ENCODE measurements at places on chromosomes 3 and 15.

DNA sequence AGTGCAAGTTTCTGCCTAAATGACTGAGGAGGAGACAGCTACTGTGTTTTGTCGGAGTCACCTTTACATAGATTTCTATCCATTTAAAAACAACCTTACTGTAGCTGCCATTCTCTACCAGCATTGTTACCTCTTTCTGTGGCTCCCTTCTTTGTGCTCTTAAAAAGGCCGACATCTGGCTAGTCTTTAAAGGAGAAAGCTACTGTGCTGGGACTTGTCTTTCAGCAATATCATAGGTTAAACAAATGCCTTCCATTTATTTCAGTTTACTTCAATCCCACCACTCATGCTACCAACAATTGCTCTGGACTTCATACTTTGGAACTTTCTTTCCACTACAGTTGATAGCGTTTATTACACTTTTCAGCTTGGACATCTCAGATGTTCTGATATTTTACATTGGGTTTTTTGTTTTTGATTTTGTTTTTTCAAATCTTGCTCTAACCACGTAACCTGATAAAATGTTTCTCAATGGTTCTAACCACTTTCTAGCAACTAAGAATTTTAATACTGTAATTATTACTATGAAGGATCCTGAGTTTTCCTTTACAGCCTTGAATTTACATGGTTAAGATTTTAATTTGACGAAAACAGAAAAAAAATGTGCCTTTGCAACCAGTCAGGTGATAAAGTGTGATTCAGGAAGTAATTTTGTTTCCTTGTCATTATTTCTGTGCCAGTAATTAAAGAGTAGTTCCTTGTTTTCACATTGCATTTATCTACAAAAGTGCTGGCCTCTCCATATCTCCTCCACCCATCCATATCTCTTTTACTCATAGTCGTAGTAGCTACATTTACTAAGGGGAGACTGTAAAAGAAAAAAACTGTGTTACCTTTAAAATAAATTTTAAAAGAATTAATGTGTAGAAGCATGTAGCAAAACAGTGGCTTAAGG is 1.3 kb upstream of the CBLB start:
- no peaks in the 10 kb centered on the region for H3K27me3 ChIP-seq
- H3K4me3 ChIP-seq = peak overlapping the region; percentile 72
- H3K4me1 ChIP-seq = peaks cover 25% of the 10 kb centered on the region
- H3K36me3 ChIP-seq = no peaks in the 10 kb centered on the region
- peak overlapping the region; percentile 96 for H3K27ac ChIP-seq

GRCh38 chr3:3129579-3129978 is 2.8 kb downstream of the TRNT1 start:
- H3K36me3 ChIP-seq = peaks cover 23% of the 10 kb centered on the region
- no peak overlapping the region for H3K4me3 ChIP-seq
- no peak overlapping the region for H3K27ac ChIP-seq
- peaks cover 17% of the 10 kb centered on the region for H3K4me1 ChIP-seq

DNA sequence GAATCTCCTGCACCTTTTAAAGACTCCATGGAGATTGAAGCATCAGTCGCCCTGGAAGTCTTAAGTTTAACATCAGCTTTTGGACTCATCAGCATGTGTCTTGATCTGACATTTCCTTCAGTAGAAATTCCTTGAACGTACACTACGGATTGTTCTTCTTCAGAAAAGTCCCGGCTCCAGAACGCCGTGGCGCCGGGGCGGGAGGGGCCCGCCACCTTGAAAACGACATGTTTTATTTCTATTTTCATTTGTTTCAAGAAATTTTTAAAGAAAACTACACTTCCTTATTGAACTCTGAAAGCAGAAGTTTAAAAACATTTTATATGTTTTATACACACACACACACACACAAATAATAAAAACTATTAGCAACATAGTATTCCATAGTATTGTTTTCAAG is 32.6 kb upstream of the RAP2B start:
- H3K4me3 ChIP-seq = no peak overlapping the region
- no peaks in the 10 kb centered on the region for H3K27me3 ChIP-seq
- no peak for DNase-seq
- H3K4me1 ChIP-seq = peaks cover 3% of the 10 kb centered on the region

DNA sequence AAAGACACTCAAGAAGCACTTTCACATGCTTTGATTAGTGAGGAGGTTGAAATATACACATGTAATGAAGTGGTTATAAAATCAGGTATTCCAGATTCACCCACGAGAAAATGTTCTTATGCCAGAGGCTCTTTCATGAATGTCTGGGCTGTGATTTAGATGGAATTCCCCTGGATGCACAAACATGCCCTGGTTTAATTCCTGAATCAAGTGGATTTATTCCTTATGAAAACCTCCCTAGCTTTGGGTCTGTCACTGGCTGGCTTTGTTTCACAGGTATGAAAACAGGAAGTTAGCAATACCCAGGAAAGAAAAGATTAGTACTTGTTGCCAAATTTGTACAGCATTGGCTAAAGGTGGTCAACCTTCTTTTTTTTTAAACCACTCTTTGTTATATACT is 1123.0 kb downstream of the ROBO1 start:
- H3K27me3 ChIP-seq = no peaks in the 10 kb centered on the region
- H3K4me3 ChIP-seq = no peak overlapping the region
- no peaks in the 10 kb centered on the region for H3K36me3 ChIP-seq
- H3K4me1 ChIP-seq = peaks cover 6% of the 10 kb centered on the region
- no peak overlapping the region for H3K27ac ChIP-seq

DNA sequence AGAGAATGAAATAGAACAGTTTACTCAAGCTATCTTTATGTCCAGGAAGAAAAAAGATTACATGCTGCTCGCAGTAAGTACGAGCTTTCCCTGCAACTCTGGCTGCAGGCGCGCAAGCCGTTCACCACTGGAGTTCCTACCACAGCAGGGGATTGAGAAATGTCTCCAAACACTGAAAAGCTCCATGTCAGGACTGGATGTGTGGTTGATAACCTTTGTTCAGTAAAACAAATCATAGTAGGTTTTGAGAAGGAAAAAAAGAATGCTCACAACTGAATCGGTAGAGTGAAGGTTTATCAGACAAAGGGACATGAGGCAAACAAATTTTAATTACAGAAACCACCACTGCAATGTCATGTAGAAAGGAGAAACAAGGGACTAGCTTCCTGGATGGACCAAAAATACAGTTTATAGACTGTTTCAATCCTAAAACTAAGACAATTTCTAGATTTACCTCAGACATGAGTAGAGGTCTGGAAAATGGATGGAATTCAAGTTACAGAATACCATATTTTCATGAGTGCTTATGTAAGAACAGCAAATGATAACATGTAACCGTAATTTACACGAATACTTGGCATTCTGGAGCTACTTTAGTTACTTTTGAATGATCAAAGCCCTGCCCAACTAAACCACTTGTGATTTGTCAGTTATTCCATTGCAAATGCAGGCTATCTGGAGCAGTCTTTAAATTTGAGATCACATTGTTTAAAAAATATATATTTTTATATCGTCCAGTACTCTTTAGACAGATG is 471.1 kb downstream of the SHQ1 start:
- H3K27me3 ChIP-seq = no peaks in the 10 kb centered on the region
- peaks cover 8% of the 10 kb centered on the region for H3K36me3 ChIP-seq
- peaks cover 19% of the 10 kb centered on the region for H3K4me1 ChIP-seq
- H3K27ac ChIP-seq = no peak overlapping the region
- H3K4me3 ChIP-seq = no peak overlapping the region
- DNase-seq = no peak

GRCh38 chr15:36373550-36373949 is 205.9 kb upstream of the CDIN1 start:
- no peaks in the 10 kb centered on the region for H3K36me3 ChIP-seq
- H3K4me3 ChIP-seq = no peak overlapping the region
- H3K27ac ChIP-seq = no peak overlapping the region
- no peaks in the 10 kb centered on the region for H3K27me3 ChIP-seq
- H3K4me1 ChIP-seq = no peaks in the 10 kb centered on the region
- no peak for DNase-seq

GRCh38 chr15:42152196-42152920 is 4.1 kb downstream of the PLA2G4F start:
- H3K4me3 ChIP-seq = no peak overlapping the region
- DNase-seq = peak; percentile 43
- H3K36me3 ChIP-seq = no peaks in the 10 kb centered on the region
- peaks cover 47% of the 10 kb centered on the region for H3K4me1 ChIP-seq
- H3K27me3 ChIP-seq = no peaks in the 10 kb centered on the region

DNA sequence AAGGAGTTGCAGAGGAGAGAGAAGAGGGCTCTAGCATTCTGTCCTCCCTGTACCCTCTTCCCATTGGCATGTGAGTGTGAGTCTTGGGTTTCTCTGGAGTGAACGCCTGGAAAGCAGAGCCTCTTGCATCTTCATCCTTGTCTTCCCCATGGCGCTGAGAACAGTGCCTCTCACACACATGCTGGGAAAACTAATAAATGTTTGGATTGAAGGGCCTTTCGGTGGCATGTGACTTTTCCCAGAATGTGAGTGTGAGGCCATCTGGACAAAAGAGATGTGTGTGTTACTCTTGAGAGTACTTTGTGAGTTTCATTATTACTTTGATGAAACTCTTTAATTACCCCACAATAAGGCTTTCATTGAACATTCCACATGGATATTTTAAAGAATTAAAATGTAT is 122.3 kb downstream of the MITF start:
- peaks cover 12% of the 10 kb centered on the region for H3K4me1 ChIP-seq
- H3K36me3 ChIP-seq = no peaks in the 10 kb centered on the region
- H3K27me3 ChIP-seq = no peaks in the 10 kb centered on the region
- H3K4me3 ChIP-seq = no peak overlapping the region
- no peak overlapping the region for H3K27ac ChIP-seq

DNA sequence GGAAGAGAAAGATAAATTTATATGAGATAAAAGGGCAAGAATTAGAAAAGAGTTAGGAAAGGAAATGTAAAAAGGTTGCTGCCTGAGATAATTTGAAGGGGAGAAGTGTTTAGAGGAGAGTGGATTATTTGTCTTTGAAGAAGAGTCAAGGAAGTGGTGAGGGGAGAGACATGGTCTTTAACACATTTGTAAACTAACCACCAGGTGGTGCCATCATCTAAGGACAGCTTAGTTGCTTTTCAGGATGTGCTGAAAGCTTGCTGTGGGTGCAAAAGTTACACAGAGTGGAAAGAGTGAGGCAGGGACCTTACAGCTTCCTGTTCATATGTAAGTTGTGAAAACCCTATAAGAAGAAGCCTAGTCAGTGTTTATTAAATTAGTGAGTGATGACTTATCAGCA is 114.1 kb upstream of the DNAJC19 start:
- H3K4me1 ChIP-seq = no peaks in the 10 kb centered on the region
- DNase-seq = no peak
- no peak overlapping the region for H3K27ac ChIP-seq
- H3K27me3 ChIP-seq = no peaks in the 10 kb centered on the region
- no peaks in the 10 kb centered on the region for H3K36me3 ChIP-seq

- H3K4me3 ChIP-seq = no peak overlapping the region
- H3K36me3 ChIP-seq = no peaks in the 10 kb centered on the region
- H3K4me1 ChIP-seq = peaks cover 15% of the 10 kb centered on the region
- H3K27ac ChIP-seq = no peak overlapping the region
- DNase-seq = no peak
These were observed 22.5 kb upstream of the VPS8 start for GRCh38 chr3:184789314-184789998.

DNA sequence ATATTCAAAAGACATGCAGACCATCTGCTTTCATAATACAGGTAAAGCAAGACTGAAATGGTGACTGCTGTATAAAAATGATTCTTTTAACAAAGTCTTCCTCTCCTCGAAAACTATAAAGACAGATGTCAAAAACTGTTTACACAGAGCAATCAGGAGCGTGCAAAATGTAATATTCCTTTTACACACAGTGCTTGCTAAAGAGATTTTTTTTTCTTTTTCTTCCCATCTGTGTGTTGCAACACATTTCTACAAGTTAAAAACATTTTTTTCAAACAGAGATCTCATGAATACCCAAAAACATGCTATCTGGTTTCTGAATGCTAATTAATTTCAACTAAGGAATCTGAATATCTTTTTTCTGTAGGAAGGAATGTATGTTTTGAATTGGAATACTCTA is 22.1 kb downstream of the SATB1 start:
- H3K4me3 ChIP-seq = no peak overlapping the region
- no peak for DNase-seq
- no peak overlapping the region for H3K27ac ChIP-seq

GRCh38 chr3:37287776-37288175 is 113.4 kb upstream of the LRRFIP2 start:
- H3K4me1 ChIP-seq = peaks cover 5% of the 10 kb centered on the region
- DNase-seq = no peak
- no peaks in the 10 kb centered on the region for H3K27me3 ChIP-seq
- no peak overlapping the region for H3K4me3 ChIP-seq

DNA sequence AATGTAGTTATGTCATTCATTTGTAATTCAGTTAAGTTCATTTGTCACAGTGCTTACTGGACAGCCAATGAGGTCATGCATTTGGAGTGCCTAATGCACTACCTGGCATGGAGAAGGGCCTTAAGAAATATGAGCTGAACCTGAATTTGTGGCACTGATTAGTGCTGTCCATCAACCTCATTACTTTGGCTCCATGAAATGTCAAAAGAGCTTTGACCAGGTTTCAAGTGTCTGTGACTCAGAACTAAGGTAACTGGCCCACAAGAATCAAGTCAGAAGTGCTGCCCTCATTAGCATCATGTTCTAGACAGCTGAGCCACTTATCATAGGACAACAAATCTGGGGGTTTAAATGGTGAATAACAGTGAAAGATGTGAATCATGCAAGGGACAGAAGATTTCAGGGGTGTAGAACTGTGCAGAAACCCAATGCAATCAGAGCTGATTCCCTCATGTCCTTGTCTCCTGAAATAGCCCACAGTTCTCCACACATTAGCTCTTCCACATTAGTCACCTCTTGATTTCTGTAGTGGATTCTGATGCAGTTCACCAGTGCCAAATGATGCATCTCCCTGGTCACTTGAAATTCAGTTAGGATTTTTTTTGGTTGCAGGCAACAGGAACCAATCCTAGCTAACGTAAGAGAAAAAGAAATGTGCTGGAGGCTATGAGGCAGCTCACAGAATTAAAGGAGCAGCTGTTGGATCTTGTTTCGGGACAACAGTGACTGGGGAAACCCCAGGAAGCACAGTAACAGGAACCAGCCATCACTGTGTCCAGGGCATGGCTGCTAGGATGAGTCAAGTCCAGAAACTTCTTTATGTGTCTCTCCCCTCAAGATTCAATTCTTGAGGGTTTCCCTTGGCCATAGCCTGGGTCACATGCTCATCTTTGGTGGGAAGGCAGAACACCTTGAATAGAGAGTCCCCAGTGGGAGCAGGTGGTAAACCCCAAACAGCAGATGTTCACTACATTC is 38.7 kb downstream of the CHST2 start:
- DNase-seq = no peak
- H3K4me3 ChIP-seq = no peak overlapping the region
- no peaks in the 10 kb centered on the region for H3K4me1 ChIP-seq
- no peaks in the 10 kb centered on the region for H3K36me3 ChIP-seq
- no peak overlapping the region for H3K27ac ChIP-seq
- no peaks in the 10 kb centered on the region for H3K27me3 ChIP-seq

DNA sequence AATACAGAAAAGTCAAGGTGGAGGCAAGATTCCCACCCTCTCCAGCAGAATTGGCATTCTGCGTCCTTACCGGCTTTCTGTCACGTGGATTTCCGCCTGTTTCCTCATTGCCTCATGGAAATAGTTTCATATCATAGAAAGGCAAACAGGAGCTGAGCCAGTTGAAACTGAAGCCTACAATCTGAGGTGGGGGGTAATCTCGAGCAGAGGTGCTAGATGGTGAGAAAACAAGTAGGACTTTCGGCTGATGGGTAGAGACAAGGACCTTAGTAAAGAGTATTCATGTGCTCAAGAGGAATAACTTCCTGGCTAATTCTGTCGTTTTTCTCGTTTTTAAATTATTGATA is 39.9 kb downstream of the LRCH3 start:
- no peak overlapping the region for H3K27ac ChIP-seq
- peaks cover 73% of the 10 kb centered on the region for H3K36me3 ChIP-seq
- no peaks in the 10 kb centered on the region for H3K4me1 ChIP-seq
- no peaks in the 10 kb centered on the region for H3K27me3 ChIP-seq
- H3K4me3 ChIP-seq = no peak overlapping the region
